ENCODE measurements at places on chromosomes 2 and 18.

DNA sequence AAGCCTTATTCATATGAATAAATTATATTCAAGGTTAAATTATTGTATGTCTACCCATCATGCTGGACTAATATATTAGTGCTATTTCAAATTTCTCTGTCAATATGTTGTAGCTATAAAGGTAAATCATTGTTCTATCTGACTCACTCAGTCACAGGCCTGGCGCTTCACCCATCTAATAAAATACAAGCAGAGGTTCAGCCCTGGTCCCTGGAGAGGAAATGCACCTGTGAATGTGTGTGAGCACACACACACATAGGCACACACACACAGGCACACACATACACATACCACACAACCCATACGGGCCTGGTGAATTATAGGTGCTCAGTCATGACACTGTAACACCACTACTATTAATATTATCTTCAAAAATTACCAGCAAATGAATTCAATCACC lies 1396.1 kb downstream of the DPP10 start:
- no peak for DNase-seq

GRCh38 chr2:68279691-68280090 lies 27.4 kb upstream of the PPP3R1 start:
- DNase-seq = peak; percentile 55

DNA sequence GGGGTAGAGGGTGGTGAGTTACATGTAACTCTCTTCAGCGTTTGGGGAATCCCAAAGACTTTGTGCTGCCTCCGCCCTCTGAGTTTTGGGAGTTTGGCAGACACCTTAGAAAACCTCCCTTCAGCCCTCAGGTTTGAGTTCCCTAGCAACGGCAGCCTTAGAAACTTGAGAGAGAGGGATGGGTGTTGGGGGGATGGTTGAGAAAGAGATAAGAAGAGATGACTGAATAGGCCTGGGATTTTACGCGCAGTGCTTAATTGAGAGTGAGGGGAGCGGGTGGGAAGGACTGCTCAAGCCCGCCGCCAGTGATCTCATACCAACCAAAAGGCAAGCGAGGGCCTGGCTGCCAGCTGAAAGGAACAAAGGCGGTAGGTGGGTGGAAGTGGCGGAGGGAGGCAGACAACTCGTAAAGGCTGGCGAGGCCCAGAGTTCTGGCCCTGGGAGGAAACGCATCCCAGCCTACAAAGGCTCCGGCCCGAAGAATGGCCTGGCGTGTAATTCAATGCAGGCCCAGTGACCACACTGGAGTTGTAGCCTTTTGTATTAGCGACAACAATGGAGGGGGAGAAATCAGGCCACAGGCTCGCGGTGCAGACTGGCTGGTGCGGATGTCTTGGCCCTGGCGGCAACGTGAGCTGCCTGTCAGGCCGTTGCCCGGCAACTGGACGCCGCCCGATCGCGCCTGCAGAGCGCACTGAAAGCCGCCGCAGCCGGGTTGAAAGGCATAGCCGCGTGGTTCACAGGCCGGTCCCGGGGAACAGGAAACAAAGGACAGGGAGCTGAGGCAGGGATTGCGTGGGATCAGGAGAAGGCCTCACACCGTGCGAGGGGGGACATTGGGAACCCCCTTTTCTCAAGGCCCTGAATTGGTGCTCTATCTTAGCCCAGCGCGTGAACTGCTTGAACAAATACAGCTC lies 39.9 kb upstream of the DARS1 start:
- DNase-seq = peak; percentile 73

- no peak for DNase-seq
Measured at GRCh38 chr2:32901313-32901712, 45.4 kb upstream of the LTBP1 start.

- DNase-seq = no peak
Measured at GRCh38 chr18:62829936-62830335, 114.6 kb downstream of the PHLPP1 start.

- peak; percentile 11 for DNase-seq
Measured at GRCh38 chr2:240960309-240960970, 38.0 kb upstream of the SNED1 start.

DNA sequence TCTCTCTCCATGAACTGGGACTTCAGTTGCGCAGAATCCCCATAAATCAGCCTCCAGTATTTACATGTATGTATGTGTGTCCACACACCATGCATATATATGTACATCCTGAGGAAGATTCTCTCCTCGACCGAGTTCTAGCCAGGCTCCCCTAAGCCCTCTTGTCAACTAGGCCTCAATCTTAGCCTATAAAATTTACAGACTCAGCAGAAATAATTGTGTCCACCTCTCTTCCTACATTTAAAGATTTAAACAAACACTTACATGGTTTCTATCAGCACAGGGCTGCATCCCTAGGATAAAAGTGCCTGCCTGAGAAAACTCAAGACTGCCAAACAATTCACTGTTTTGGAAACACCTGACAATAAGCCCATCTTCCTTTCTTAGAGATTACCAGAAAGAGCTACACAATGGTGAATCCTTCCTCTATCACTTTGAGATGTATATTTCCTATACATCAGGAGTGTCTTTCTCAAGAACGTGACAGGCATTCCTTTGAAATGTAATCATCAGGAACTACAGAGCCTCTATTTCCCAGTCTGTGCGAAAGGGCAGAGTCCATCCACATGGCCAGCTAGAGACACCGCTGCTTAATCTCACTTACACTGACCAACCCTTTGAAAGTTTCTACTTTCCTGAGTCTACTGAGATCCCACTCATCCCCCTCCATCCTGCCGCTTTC lies 39.5 kb downstream of the ZNF519 start:
- no peak for DNase-seq

- DNase-seq = no peak
Measured at GRCh38 chr2:28633746-28634145, 117.9 kb upstream of the PPP1CB start.

- no peak for DNase-seq
Measured at GRCh38 chr2:130019402-130019801, 39.9 kb downstream of the RAB6C start.

GRCh38 chr2:200796561-200796960 lies 15.1 kb upstream of the BZW1 start:
- no peak for DNase-seq

DNA sequence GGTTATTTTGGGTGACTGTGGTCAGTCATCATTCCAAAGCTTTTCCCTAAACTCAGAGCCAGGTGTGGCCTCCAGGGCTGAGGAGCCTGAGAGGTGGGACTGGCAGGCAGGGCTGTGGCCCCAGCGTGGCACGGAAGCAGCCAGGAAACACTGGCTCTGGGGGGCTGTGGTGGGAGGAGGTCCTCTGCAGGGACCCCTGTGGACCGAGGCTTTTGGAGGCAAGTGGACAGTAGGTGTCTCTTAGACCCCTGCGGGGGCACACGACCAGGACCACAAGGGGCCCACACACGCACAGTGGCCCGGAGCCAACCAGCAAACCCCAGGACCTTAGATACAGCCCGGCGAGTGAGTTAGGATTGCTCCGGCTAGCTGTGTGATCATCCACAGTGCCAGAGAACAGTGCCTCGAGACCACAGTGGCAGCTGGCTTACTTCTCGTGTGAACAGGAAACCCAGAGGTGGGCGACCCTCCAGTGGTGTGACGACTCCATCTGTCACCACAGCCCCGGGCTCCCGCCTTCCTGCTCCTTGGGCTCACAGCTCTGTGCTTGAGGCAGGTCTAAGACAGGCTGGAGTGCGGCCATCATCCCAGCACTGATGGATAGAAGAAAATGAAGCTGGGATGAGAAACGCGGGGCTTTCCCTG lies 1.6 kb upstream of the RTP5 start:
- DNase-seq = no peak

DNA sequence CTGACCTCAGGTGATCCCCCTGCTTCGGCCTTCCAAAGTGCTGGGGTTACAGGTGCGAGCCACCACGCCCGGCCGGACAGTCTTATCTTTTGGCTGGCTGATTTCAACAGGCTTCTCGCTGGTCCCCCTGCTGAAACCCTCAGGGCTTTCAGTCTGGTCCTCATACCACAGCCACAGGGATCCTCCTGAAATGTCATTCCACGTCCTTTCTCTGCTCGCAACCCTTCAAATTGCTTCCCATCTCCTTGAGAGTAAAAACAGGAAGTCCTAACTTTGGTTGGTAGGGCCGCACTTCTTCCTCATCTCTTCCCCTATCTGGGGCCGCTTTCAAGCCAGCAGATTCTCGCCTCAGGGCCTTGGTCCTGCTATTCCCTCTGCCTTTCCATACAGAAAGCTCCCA lies 1.4 kb upstream of the CAB39 start:
- no peak for DNase-seq

DNA sequence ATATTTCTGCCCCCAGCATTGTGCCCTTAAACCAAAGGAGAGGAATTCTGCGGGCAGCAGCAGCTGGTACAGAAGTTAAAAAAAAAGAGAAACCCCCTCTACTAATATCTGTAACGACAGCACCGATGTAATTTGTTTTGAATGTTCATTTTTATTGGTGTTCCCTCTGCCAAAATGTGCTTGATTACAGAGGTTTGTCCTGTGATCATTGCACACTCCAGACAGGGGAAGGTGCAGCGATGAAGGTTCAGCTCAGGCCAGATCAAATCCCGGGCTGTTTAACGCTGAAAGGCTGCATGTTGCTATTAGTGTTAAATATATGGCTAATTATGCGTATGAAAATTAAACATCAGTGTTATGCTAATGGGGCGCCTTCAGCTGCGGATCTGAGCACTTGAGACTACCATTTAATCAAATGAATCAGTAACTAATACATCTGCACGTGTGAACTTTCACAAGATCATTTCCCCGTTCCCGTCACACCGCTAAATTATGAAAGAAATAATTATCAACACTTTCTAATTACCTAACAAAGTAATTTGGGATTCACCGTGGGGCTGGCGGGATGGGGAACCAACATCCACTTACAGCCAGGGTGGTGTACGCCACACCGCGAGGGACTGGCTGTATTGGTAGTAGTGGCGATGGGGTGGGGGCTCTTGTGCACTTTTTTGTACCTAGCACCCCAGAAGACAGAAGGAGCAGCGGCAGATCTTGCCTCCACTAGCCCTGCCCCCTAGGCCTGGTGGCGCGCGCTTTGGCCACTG lies 1.5 kb upstream of the DLX1 start:
- no peak for DNase-seq

DNA sequence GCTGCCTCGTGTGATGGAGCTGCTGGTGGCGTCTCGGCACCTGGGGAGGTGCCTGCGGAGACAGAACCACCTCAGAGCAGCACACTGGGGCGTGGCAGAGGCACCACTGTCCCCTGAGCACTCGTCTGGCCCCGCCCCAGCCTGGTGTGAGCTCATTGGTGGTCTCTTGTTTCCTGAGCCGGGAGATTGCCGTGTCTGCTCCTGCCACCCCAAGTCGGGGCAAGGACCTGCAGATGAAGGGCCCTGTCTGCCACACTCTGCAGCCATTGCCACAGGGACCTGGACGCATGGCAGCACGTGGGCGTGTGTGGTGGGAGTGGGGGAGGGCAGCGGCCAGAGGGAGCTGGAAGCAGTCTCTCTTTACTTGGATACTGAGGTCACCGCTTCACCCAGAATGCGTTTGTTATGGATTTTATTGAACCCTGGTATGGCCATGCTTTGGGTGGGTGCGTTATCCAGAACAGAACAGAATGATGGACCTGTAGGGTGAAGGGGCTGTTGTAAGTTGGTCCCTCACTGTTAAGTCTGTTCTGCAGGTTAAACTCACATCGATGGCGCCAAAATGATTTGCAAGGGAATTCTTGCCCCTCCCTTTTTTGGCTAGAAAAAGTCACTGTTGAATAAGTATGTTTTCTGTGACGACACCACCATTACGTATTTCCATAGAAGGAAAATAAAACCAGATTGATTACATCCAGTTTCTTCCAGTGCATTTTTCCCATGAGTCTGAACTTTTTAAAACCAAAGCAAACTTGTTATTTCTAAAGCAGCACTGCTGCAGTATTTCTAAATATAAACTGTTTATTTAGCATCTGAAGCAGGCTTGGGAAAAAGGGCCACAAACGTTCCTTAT lies 92.0 kb downstream of the USP40 start:
- no peak for DNase-seq

DNA sequence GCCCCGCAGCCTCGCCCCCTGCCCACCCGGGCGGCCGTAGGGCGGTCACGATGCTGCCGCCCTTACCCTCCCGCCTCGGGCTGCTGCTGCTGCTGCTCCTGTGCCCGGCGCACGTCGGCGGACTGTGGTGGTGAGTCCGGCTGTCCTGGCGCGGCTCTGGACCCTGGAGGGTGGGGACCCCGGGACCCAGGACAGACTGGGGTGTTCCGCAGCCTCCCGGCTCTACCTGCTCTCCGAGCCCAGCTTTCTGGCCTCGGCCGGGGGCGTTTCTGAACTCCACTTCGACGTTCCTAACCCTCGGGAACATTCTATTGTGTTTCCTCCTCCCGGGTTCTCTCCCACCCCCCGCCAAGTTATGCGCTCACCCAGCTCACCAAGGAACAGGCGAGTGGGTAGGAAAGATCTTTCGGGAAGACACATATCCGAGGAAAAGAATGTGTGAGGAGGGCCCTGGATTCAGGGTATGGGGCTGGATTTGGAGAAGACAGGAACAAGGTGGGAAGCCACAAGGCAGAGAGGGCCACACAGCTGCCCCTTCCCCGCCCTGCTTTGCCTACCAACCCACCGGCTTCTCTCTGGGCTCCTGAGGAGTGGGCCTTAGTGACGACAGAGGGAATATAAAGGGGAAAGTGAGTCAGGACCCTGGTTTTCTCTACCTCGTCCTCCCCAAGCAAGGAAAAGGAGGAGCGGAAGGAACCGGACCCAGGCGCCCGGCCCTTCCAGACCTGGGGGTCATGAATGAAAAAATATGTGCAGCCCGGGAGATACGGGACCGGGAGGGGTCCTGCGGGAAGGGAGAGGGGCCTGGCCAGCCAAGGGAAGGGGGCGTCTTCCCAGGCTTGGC lies 605 bp downstream of the WNT6 start:
- no peak for DNase-seq

DNA sequence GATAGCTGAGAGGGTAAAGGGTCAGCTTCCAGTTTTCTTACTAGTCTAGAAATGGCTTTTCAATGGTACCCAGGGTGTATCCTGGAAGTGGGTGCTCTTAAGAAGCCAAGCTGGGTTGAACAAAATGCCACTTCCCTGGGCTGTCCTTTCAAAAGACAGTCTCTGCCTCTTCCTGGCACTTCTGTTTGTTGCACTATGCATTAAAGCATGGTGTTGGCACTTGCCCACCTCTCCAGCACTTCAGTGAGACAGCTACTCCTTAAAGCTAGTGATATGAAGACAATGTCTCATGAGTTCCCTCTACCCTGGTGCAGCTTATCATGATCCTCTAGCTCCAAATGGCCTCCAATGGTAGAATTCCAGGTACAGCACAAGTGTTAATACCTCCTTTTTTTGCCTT lies 74.3 kb upstream of the IGFBP5 start:
- peak; percentile 7 for DNase-seq

- no peak for DNase-seq
Measured at GRCh38 chr2:118990757-118991545, 49.0 kb downstream of the MARCO start.

DNA sequence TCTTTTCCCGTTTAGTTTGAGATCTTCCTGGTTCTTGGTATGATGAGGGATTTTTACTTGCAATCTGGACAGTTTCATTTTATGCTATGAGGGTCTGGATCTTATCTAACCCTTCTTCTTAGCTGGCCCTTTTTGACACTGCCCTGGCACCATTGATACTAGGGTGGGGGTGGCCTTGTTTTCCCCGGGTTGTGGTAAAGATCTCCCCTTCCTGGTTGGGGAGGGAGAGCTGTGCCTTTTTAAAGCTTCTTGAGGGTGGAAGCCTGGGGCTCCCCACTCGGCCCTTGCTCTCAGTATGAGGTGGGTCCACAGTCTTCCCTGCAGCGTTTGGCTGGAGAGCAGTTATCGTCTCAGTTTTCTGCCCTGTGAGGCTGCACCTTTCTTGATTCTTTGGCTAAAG lies 66.1 kb downstream of the ASB1 start:
- no peak for DNase-seq

Data from NCI-H1092 treated with DMSO at 0.1 percent for 48 hours (cell line).